Activated CD4-positive, alpha-beta T cell treated with anti-CD3 and anti-CD28 coated beads for 36 hours (primary cell): ENCODE measurements at places on chromosomes 5 and 9. TPM values are rescaled to one million over a fixed set of nuclear protein-coding genes. Genes with fewer than 3 reads are reported as not detected.
A peak's percentile ranks its signal among the peaks of the same experiment; 100 is the strongest.

DNA sequence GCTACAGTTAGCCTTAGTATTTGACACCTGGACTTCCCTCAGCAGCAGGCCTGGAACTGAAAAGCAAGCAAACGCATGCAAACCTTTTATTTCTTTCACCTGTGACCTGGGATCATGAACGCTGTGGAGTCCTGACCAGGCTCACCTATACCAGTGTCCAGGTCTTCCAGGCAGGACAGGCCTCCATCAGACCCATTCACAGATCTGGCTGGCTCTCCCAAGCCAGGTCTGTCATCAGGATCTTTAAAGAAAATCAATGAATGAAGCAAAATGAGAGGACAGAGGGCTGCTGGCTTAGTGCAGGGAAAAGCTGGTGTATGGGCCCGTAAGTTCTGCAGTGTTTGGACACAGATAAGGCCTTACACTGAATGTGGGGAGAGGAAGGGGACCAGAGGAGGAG is 96.3 kb upstream of the CPEB4 start:
- no peak overlapping the region for H3K27ac ChIP-seq
- H3K4me1 ChIP-seq, result peaks cover 6% of the 10 kb centered on the region
- DNase-seq, result no peak
- H3K27me3 ChIP-seq, result no peaks in the 10 kb centered on the region
- H3K36me3 ChIP-seq, result no peaks in the 10 kb centered on the region
- no peak overlapping the region for H3K4me3 ChIP-seq

DNA sequence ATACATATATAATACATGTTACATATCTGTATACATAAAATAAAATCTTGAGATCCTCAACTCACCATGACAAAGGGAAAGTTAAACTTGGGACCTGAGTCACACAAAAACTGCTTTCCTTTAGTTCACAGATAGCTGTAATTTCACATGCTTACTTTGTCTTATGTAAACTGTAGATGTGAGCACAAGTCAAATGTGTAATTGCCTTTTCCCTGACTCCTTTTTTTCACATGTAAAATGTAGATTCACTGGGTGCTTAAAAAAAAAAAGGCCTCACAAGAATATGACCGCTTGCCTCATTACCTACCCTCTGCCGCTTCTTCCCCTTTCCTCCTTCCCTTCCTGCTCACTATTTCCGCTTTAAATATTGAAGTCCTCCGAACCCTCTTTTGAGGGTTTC is 21.9 kb upstream of the FAM169A start:
- H3K36me3 ChIP-seq, result no peaks in the 10 kb centered on the region
- H3K27me3 ChIP-seq, result peaks cover 3% of the 10 kb centered on the region
- DNase-seq, result no peak

DNA sequence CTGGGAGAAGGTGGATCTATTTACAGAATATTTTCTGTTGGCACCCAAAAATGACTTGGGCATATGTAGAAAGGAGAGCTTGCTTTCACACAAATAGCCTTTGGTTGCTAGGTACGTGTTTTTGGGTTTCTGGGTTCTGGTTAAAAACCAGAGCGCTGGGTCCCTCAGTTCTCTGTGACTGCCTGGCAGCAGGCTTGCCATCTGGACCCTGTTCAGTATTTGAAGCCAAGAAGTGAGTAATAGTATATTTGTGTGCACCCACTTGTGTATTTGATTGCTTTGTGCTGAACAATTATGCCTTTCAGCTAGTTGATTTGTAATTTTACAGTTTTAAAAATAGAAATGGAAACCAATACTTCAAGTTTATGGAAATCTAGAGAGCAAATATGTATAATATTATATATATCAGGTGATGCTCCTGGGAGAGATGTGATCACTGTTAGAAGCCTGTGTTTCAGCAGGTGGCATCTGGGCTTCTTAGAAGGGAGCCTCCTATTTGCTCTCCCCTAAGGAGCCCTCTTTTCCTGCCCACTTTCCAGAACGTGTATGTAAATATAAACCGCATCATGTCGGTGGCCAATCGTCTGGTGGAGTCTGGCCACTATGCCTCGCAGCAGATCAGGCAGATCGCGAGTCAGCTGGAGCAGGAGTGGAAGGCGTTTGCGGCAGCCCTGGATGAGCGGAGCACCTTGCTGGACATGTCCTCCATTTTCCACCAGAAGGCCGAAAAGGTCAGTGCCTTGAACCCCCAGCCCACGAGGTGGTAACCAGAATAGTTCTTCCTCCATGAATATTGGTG is 153.6 kb downstream of the TRIO start:
- H3K4me3 ChIP-seq, result no peak overlapping the region
- no peaks in the 10 kb centered on the region for H3K27me3 ChIP-seq
- H3K4me1 ChIP-seq, result peaks cover 4% of the 10 kb centered on the region
- H3K27ac ChIP-seq, result no peak overlapping the region
- no peak for DNase-seq
- H3K36me3 ChIP-seq, result peaks cover under 1% of the 10 kb centered on the region

GRCh38 chr5:31844622-31845345 is 205.9 kb downstream of the PDZD2 start:
- H3K36me3 ChIP-seq, result no peaks in the 10 kb centered on the region
- no peak for DNase-seq
- H3K4me1 ChIP-seq, result no peaks in the 10 kb centered on the region
- H3K27me3 ChIP-seq, result no peaks in the 10 kb centered on the region
- no peak overlapping the region for H3K4me3 ChIP-seq

DNA sequence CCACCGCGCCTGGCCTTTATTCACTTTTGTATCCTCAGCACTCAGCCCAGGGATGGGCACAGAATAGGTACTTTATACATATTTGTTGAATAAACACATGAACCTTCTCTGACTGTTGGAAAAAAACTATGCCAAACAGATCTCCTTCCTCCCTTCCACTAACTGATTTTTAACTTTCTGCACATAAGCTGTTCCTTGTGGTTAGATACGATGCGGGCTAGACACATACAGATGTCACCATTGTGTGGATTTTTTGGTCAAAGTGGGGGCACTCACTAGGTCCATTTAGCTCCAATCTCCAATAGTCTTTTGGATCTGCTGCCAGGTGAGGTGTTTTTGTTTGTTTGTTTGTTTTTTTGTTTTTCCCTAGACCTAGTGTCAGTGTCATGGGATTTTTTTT is 5.1 kb downstream of the TEX48 start:
- no peaks in the 10 kb centered on the region for H3K36me3 ChIP-seq
- no peak overlapping the region for H3K27ac ChIP-seq
- H3K4me3 ChIP-seq, result no peak overlapping the region
- peaks cover 9% of the 10 kb centered on the region for H3K27me3 ChIP-seq

GRCh38 chr9:126162611-126163381 is 163.8 kb upstream of the MVB12B start:
- no peak overlapping the region for H3K4me3 ChIP-seq
- no peak overlapping the region for H3K27ac ChIP-seq
- no peaks in the 10 kb centered on the region for H3K4me1 ChIP-seq
- no peaks in the 10 kb centered on the region for H3K36me3 ChIP-seq
- DNase-seq, result no peak

- H3K27ac ChIP-seq, result peak overlapping the region; percentile 26
- peaks cover 21% of the 10 kb centered on the region for H3K4me1 ChIP-seq
- H3K4me3 ChIP-seq, result no peak overlapping the region
- H3K27me3 ChIP-seq, result peaks cover 2% of the 10 kb centered on the region
Measured at GRCh38 chr9:6565312-6565711, 80.2 kb downstream of the GLDC start.

DNA sequence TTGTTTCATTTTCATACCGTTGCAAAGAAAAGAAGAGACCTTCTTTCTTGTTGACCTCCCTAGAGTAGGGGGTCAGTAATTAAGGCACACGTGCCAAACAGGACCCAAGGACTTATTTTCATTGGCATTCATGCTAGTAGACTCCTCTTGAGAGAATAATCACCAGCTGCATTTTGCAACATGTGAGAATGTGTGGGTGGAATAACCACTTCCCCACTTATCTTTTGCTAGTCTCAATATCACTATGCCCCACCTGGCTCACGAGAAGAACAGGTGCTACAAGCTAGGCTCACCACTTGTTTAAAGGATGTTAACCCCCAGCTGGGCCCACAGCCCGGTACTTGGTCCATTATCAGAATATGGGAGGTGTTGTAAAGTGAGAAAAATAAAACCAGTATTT is 460.7 kb upstream of the MEF2C start:
- H3K36me3 ChIP-seq, result no peaks in the 10 kb centered on the region
- no peak overlapping the region for H3K4me3 ChIP-seq
- H3K27ac ChIP-seq, result no peak overlapping the region
- H3K4me1 ChIP-seq, result peaks cover 6% of the 10 kb centered on the region
- DNase-seq, result peak; percentile 39

GRCh38 chr9:76087976-76088375 is 197.5 kb downstream of the PCSK5 start:
- DNase-seq, result no peak
- H3K4me1 ChIP-seq, result no peaks in the 10 kb centered on the region
- no peaks in the 10 kb centered on the region for H3K27me3 ChIP-seq

- H3K4me3 ChIP-seq, result no peak overlapping the region
- no peaks in the 10 kb centered on the region for H3K4me1 ChIP-seq
- H3K36me3 ChIP-seq, result peaks cover 13% of the 10 kb centered on the region
- no peak for DNase-seq
- H3K27ac ChIP-seq, result no peak overlapping the region
- H3K27me3 ChIP-seq, result no peaks in the 10 kb centered on the region
Measured at GRCh38 chr9:27542508-27542907, 12.9 kb upstream of the MOB3B start.

DNA sequence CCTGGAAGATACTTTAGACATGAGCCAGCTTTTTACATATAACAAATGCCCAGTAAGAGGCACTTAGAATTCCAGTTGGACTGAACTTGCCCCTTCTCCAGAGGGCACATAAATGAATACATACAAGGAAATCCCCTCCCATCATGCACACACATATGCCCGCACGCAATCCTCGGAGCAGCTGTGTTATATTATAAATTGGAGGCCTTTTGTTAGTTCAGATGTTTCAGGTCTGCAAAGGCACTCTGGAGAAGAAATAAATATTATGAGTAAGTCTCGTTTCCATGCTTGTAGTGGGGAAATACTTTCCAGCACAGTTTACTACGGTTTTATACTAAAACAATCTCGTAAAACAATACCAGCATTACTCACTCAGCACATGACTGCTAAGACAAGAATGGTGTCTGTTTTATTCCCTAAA is 17.6 kb upstream of the MUSK start:
- DNase-seq, result no peak
- no peaks in the 10 kb centered on the region for H3K4me1 ChIP-seq
- no peaks in the 10 kb centered on the region for H3K36me3 ChIP-seq

GRCh38 chr5:153774686-153775085 is 264.0 kb downstream of the FAM114A2 start:
- DNase-seq, result no peak
- no peaks in the 10 kb centered on the region for H3K27me3 ChIP-seq
- no peaks in the 10 kb centered on the region for H3K36me3 ChIP-seq
- H3K4me1 ChIP-seq, result no peaks in the 10 kb centered on the region
- H3K4me3 ChIP-seq, result no peak overlapping the region

- peaks cover 14% of the 10 kb centered on the region for H3K4me1 ChIP-seq
- no peaks in the 10 kb centered on the region for H3K27me3 ChIP-seq
- DNase-seq, result no peak
- peaks cover 38% of the 10 kb centered on the region for H3K36me3 ChIP-seq
- no peak overlapping the region for H3K27ac ChIP-seq
Measured at GRCh38 chr9:33903157-33903780, 86.3 kb downstream of the UBE2R2 start.

DNA sequence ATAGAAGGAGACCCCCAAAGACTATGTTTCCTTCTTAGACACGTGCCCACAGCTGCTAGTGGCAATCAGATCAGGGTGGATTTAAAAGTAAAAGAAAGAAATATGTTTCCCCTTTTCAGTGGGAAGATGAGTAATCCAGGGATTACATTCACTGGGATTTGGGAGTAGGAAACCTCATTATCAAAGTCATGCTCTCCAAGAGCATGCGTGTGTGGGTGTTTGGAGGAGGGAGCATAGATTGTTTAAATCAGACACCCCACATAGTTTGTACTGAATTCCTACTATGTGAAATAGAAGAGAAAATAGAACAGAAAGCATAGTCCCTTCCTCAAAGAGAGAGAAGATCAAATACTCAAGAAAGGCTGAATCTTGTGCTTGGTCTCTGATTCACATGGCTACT is 65.5 kb upstream of the TBCA start:
- H3K36me3 ChIP-seq, result no peaks in the 10 kb centered on the region
- no peak overlapping the region for H3K4me3 ChIP-seq
- H3K27me3 ChIP-seq, result peaks cover 22% of the 10 kb centered on the region
- H3K4me1 ChIP-seq, result peaks cover 6% of the 10 kb centered on the region

DNA sequence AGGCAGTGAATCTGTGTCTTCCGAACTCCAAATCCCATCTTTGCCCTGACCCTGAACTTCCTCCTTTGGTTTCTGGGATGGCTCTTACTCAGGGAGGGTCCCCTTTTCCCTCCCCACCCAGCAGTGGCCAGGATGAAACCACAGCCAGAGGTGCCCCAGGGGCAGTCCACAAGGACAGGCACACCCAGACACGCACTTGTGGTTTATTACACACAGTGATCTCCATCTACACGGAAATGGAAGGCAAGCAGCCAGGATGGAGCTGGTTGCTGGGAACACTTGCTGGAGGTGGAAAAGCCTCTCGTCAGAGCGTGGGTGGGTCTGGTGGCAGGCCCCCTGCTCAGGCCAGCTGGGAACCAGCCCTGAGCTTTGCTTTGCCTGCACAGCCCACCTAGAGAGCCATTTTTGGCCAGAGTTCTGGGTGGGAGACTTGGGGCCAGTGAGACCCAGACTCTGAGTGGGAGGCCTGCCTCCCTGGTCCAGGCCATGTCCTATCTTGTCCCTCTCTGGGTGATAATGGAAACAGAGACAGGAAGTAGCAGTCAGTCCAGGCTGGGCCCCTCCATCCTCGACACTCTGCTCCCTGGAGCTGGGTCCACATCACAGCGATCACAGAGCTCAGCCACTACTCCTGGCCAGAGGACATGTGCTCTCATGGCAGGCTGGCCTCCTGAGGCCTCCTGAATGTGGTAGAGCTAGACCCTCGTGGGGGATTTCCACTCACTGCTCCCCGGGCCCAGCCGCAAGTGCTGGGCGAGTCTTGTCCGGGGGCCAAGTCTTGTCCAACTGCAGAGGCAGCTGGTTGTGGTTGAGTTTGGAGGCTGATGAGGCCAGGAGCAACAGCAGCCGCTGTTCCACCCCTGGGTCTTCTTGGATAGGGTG is 5.1 kb upstream of the PHYKPL start:
- H3K27me3 ChIP-seq, result no peaks in the 10 kb centered on the region
- H3K4me3 ChIP-seq, result no peak overlapping the region
- no peak for DNase-seq
- H3K4me1 ChIP-seq, result peaks cover 49% of the 10 kb centered on the region
- no peaks in the 10 kb centered on the region for H3K36me3 ChIP-seq

DNA sequence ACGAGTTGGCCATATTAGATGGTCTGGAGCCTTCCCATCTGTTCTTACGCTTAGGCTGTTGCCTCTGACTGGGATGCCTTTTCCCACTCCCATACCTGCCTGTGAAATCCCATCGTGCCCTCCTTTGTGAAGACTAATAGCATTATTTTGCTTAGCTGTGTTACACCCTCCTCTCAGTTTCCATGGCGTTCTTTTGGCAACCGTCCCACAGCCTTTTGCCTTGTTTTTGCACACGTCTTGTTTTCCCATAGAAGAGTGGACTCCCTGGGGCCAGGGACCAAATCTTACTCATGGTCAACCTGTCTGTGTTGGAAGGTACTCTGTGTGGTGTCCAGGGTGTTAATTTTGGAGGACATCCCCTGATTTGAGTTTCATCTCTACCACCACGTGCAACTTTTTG is 242.1 kb downstream of the HSPA4 start:
- H3K36me3 ChIP-seq, result no peaks in the 10 kb centered on the region
- H3K4me3 ChIP-seq, result no peak overlapping the region
- no peak overlapping the region for H3K27ac ChIP-seq
- H3K4me1 ChIP-seq, result peaks cover 6% of the 10 kb centered on the region
- DNase-seq, result no peak

The SLCO4C1 gene
- total RNA-seq, result 0.28 TPM

The ADAMTS16 gene
- not detected for total RNA-seq

The CENPK gene
- total RNA-seq, result 77.5 TPM
